ENCODE measurements at places on chromosomes 3 and 15. TPM values are rescaled to one million over a fixed set of nuclear protein-coding genes. Genes with fewer than 3 reads are reported as not detected.

The SLC24A5 gene
- under 0.01 TPM for total RNA-seq

The SLC12A1 gene
- total RNA-seq: not detected

The ATP1B3 gene
- total RNA-seq: 91.9 TPM

The GXYLT2 gene
- 0.65 TPM for total RNA-seq

The RBPMS2 gene
- total RNA-seq: 0.32 TPM

The IL12A gene
- total RNA-seq: 6.4 TPM

The DYNLT2B gene
- total RNA-seq: 9.4 TPM

The XPC gene
- total RNA-seq: 36.5 TPM

The FETUB gene
- total RNA-seq: not detected

The PAK6 gene
- total RNA-seq: not detected

The FGF12 gene
- total RNA-seq: 0.15 TPM

The NRG4 gene
- not detected for total RNA-seq

The FAM107A gene
- total RNA-seq: 12.2 TPM

The RNF168 gene
- total RNA-seq: 34.2 TPM

The SQOR gene
- total RNA-seq: 19.2 TPM

The ADAMTS7 gene
- 4.6 TPM for total RNA-seq
